Stimulated activated CD8-positive, alpha-beta memory T cell treated with anti-CD3 and anti-CD28 coated beads, Interleukin-15, amount 100 ng/mL, for 4 hours (primary cell): ENCODE measurements at places on chromosomes 3 and 15.

DNA sequence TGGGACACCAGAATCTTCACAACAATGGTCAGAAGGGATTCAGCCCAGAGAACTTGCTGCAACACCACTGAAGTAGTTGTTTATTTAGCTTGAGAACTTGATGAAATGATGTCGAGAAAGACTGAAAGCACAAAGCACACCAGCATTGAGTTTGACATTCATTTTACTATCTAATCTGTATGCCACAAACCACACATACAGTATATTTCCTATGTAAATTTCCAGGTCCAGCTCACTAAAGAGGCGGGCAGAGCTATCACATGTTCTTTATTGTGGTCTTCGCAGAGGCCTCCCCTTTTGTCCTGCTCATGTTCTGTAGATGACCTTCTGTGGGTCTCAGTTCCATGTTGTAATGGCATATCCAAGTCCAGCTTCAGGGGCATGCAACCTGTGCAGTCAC, 10.4 kb upstream of the FMN1 start:
- DNase-seq = no peak

DNA sequence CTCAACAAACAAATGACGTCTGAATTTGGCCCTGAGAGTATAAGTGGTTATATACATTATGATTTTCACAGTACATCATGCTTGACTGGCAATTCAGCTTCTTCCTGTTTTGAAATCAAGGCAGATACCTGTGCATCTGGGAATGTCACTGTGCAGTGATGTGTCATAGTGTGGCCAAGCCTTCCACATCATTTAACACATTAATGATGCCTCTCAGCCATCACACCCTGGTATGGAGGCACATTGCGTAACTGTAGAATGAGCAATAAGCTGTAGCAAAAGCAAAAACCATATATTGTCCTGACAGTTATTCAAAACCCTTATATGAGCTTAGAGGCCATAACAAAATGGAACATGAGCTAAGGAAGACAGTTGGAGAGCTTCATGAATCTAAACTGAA, 246.0 kb downstream of the EPHA3 start:
- no peak for DNase-seq

GRCh38 chr15:40238532-40239403, at the start of gene PAK6:
PAK6 (plus strand) TSS chr15:40239063; CDS start chr15:40264786, 25,723 bp downstream.
- no peak for DNase-seq

DNA sequence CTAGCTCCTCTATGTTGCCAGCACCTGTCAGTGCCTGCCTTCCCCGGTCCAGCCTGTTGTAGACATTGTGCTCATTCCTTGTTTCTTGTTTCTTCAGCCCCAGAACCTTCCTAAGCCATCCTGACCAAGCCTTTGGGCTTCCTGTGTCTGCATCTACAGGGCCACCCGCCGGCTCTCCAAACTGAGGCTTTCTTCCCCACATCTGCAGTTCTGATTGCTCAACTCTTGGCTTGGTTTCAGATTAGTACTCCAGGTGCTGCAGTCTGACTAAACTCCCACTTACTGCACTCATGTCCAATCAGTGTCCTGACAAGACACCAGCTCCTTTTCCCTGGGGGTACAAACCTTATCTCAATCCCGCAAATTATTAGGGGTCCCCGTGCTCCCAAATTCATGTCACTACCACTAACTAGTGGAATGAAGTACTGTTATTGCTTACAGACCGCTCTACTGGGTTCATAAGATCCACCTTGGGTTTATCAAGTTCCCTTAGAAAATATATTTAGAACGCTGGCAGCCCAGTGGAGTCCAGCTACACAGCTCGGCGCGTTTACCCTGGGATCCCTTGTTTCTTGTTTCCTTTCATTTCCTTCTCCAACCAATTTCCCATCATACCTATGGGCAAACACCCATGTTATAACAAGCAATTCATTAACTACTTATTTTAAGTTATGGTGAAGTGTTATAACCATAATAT, 114.2 kb upstream of the TJP1 start:
- no peak for DNase-seq

- no peak for DNase-seq
These were observed 673.7 kb upstream of the CCDC54 start for GRCh38 chr3:106703524-106703923.

DNA sequence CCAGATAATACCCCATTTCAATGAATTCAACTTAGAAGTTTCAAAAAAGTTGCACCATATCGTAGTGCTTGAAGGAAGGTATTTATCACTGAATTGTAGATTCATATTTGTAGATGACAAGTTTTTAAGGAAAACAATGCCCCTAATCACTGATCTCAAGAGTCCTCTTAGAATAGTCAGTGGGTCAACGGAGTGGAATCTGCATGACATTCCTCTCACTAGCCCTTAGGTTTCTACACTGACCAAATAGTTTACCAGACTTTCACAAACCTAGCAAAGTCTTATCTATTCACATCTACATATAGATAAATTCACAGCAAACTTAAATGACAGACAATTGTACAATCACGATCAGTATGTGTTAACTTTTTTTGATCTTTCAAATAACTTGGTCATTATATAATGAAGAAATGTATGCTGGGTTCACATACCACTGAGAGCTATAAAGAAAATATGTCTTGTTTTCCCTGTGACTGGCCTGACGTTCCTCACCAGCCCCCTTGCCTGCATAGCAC, 35.7 kb upstream of the PHLDB2 start:
- DNase-seq = no peak

GRCh38 chr3:66615643-66616301, 115.0 kb upstream of the LRIG1 start:
- DNase-seq = no peak

- DNase-seq = no peak
These were observed 16.7 kb downstream of the FBXO45 start for GRCh38 chr3:196585044-196585757.

GRCh38 chr15:74614744-74615507, 710 bp upstream of the CLK3 start:
- DNase-seq = peak; percentile 89

- DNase-seq = no peak
These were observed 429.8 kb downstream of the EPHB1 start for GRCh38 chr3:135224815-135225362.

- DNase-seq = peak; percentile 22
These were observed 16.0 kb downstream of the HDAC11 start for GRCh38 chr3:13495921-13496723.

- DNase-seq = no peak
These were observed 39.0 kb downstream of the IL12A start for GRCh38 chr3:160027541-160028195.

DNA sequence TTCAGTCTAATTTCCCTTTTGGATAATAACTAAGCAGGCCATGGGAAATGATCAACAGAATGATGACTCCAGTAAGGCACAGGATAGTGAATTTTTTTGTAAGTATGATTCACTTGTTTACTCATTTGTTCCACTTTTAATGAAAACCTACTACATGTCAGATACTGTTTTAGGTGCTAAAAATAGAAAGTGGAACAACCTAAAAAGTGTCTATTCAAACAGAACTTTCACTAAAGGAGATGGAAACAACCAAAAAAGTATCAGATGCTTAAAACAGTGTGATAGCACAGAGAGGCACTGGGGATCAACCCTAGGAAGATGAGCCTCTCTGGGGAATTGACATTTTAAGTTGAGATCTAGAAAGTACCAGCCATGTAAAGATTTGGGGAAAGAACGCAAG, 11.1 kb downstream of the RYK start:
- DNase-seq = no peak

GRCh38 chr15:68417051-68417450, 14.9 kb downstream of the ITGA11 start:
- DNase-seq = no peak

GRCh38 chr15:73965758-73966113, 26.4 kb downstream of the STOML1 start:
- no peak for DNase-seq

DNA sequence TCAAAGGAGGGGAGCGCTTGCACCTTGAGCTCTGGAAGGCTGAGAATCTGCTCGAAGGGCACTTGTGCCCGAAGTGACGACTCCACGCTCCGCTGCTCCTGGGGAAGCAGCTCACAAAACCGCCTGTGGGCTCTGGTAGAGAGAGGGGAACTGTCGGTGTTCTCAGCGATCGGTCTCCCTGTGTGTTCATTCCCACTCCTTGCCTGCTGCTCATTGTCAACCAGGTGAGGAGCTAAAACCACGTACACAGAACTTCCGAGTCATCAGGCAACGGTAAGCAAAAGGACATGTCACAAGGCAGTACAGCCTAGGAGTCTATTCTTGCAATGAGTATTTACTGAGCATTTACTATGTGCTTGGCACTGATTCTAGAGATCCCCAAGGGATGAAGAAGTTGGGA, 1.5 kb downstream of the CIB1 start:
- no peak for DNase-seq

GRCh38 chr3:160016972-160017371, 28.3 kb downstream of the IL12A start:
- no peak for DNase-seq

DNA sequence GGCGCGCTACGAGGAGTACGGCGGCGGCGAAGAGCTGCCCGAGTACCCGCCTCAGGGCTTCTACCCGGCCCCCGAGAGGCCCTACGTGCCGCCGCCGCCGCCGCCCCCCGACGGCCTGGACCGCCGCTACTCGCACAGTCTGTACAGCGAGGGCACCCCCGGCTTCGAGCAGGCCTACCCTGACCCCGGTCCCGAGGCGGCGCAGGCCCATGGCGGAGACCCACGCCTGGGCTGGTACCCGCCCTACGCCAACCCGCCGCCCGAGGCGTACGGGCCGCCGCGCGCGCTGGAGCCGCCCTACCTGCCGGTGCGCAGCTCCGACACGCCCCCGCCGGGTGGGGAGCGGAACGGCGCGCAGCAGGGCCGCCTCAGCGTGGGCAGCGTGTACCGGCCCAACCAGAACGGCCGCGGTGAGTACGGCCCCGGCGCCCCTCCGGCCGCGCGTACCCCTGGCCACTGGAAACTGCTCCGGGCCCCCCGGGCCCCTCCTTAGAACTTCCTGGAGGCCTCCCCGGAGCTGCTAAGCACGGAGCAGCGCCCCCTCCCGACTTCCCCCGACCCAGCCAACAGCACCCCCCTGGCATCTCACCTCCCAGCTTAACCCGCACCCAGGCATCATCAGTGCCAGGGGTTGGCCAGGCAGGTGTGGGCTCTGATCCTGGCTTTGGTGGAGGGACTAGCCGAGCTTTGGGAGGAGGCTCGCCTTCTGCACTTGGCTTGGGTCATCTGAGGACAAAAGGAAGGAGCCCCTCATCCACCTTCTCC, 1.4 kb downstream of the LOXL1 start:
- peak; percentile 42 for DNase-seq

DNA sequence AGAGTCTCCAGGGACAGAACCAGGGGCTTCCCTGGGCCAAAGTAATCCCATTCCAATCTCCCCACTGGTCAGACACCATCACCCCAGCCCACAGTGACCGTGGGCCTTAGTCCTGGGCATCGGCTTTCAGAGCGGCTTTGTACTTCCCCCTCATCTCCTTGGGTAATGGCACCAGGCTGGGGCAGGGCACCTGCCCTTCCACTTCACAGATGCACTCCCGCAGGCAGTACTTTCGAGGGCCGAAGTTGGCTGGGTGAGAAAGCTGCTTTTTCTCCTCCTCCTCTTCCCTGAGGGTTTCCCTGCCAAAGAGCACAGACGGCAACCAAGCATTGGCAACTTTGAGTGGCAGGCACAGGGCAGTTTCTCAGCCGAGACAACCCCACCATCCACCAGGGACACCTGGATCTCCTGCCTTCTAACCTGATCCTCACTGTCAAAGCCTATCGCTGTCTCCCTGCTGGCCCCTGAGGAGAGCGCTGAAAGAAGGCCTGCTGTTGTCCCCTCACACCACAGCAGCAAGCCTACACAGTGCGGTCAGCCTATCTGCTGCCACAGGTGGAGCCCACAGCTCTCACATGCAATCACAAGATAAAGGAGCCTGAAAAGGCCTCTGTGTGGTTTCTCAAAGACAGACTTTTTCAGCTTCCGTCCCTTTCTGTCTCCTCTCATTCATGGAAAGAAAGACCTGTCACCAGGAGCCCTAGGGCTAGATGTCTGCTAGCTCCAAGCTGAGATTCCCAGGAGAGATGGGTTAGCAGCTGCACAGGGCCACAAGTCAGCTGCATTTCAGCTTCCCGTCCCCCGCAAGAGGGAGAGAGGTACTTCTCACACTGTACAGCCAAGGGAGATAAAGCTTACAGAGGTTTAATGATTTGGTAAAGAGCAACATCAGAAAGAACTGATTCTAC, 12.5 kb downstream of the MRPS25 start:
- DNase-seq = no peak

DNA sequence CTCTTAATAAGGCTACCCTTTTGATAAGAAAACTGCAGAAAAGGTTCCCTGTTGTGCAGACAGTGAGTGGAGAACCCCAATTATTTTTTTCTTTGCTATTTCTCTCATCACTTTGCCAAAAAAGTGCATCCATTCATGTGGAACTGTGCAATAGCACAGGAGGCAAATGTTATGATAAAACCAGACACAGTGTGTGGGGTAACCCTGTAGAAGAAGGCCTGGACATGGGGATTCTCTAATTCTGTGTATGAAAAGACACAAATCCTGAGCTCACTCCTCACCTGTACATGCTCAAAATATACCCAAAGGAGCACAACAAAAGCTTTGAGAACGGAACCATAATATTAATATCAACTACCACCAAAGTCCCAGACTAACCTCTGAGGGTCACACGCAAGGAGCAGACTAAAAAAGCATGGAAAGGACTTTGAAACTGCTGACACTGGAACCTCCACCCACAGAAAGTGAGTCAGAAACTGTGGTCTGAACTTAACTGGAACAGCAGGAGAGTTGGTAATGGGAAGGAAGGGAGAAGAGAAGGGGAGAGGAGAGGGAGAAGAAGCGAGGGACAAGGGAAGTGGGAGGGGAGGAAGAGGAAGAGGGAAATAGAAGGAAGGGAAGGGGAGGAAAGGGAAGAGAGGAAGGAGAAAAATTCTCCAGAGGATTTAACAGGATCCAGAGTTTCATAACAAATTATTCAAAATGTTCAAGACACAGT, 299.9 kb downstream of the TBC1D5 start:
- DNase-seq = no peak

- no peak for DNase-seq
These were observed 90.1 kb downstream of the NEK10 start for GRCh38 chr3:27279123-27279522.

- no peak for DNase-seq
These were observed 18.1 kb upstream of the CACNA2D2 start for GRCh38 chr3:50521572-50521971.

DNA sequence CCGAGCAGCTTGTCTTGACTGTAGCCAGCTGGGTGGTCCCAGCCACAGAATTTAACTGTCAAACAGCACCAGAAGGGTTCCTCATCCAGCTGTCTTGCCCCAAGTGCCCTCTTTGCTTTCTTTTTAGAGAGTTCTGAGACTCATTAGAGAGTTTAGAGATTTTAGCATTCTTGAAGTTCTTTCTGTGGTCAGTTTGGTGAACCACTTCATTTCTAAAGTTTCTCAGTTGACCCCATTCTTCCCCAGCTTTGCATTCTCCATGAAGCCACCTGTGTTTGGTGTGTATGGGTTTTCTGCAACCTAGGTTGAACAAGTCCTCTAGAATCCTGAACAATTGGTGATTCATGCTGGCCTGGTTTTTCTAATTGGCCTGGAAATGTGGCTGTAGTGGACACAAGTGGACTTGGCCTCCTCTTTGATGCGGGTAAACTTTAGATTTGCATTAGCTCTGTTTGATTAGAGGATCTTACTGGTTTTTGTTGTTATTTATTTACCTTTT, 33.7 kb downstream of the FLNB start:
- DNase-seq = no peak
